ENCODE measurements at places on chromosomes 6 and 20.

GRCh38 chr20:63176034-63176426, 39.9 kb downstream of the YTHDF1 start:
- no peak for DNase-seq

GRCh38 chr20:62080249-62080990, 14.7 kb upstream of the TAF4 start:
- DNase-seq: no peak

DNA sequence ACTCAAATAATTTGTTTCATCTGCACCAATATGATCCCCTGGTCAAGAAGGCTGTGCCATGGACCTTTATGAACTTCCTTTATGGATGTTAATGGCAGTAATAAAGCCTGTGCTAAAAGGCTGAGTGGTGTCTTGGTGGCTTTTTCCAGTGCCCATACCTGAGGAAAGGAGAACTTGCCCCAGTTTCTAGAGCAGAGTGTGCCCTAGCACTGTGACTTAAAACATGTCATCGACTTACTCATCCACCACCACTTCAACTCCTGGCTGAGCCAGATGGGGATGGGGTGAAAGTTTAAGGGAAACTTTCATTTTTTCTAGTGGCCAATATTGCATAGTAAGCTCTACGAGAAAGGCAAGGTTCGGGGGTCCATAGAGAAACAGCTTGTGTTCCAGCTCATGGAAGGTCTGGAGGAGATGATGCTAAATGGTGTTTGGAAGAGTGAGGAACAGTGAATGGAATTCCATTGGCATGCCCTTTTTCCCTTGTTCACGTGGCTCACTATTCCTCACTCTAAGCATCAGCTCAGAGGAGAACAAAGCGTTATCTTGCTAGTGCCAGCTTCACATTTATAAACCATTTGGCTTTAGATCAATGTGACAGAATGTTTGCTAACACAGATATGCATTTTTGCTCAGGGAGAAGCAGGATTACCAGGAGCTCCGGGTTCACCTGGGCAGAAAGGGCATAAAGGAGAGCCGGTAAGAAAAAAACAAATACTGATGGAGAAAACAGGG, 71.2 kb downstream of the COL19A1 start:
- no peak for DNase-seq

DNA sequence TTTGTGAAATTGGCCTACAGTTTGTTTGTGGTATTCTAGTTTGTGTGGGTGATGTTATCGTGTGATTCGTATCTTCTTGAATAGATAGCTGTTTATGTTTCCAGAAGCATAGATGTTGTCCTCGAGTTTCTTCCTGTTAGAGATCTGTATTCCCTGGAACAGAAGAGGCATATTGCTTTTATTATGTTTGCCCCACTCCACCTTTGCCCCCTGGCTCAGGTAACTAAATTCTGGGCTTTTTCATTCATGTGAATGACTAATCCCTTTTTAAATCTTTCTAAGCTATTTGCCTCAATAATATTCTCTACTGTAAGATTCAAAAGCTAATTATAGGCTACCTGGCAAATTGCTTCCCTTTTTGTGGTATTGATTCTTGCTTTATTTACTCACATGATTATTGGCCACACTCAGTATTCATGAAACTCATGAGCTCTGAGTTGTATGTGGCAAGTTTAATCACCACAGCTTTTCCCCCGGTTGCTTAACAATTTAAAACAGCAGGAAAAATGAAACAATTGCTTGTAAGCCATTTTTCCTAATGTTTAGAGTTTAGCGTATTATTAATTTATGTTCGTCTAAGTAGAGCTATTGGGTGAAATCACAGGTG, 12.6 kb downstream of the RNF217 start:
- DNase-seq: no peak

GRCh38 chr20:1204576-1204975, 1.3 kb downstream of the C20orf202 start:
- DNase-seq: no peak

- DNase-seq: no peak
Measured at GRCh38 chr6:41934278-41935192, 7.1 kb downstream of the CCND3 start.

DNA sequence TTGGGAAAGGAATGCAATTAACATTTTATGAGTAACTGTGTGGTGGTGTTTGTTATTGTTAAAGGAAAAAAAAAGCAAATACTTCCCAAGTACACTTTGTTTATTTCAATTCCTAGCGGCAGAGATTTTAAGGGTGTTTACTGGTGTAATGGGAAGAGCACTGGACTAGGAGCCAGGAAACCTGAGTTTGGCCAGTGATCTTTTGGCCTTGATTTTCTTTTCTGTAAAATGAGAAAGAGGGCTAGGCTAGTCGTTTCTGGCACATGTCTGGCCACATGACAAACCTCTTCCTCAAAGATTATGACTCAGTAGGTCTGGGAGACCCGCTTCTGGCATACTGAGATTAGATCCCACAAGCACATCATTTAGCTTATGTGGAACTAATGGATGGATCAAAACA, 428.1 kb upstream of the NOX3 start:
- no peak for DNase-seq
